ENCODE measurements at places on chromosomes 1 and 21.

- DNase-seq: peak; percentile 38
These were observed 2.0 kb upstream of the LIN28A start for GRCh38 chr1:26408604-26409003.

- no peak for DNase-seq
These were observed 45.5 kb downstream of the MRPL37 start for GRCh38 chr1:54245501-54245900.

DNA sequence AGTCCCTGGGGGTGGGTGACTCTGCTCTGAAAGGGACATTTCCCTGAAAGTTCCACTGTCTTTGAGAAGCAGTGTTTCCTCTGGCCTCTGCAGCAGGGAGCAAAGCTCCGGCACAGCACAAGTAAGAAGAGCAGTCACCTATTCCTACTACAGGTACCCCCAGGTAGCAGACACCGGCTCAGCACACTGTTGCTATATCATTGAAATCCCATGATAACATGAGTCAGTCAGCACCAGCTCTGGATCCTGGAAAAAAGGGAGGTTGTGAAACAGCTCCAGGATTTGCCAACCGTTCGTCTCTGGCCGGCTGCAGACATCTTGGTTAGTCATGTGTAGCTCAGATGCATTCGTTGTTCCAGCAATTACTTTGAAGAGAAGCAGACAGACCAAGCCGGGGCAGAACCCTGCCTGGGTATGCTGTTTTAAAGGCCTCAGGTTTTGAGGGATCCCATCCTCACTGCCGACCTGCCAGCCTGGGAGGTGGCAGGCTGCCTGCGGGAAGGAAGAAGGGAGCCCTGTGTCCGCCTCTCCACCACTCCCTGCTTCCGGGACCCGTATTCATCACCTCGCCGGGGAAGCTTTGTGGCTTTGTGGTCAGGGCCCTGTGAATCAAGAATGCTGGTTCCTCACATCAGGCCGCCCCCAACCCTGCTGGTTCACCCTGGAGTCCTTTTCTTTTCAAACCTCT lies 139.2 kb downstream of the CLIC6 start:
- peak; percentile 81 for DNase-seq

- no peak for DNase-seq
These were observed 456.2 kb downstream of the KCNT2 start for GRCh38 chr1:196152086-196152485.

- no peak for DNase-seq
These were observed 10.1 kb downstream of the VAV3 start for GRCh38 chr1:107954719-107955415.

DNA sequence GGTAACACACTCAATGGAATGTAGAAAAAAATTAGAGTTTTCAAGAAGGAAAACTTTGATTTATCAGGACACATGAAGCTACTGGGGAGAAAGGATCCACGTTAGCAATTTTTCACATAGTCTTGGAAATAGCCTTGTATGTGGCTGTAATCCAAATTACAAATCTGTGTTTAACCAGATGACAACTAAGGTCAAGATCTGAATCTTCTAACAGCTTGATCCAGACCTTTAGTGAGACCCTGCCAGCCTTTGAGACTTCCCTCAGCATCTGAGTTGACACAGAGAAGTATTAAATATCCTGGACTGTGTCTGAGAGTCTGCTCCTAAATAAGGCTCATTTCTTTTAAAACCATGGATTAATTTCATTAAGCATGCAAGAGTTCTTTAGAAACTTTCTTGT lies 135.9 kb upstream of the KCNK2 start:
- no peak for DNase-seq

- DNase-seq: no peak
These were observed 82.8 kb downstream of the WDR4 start for GRCh38 chr21:42796327-42797062.

- DNase-seq: no peak
These were observed 93.7 kb upstream of the DPH5 start for GRCh38 chr1:101119289-101119688.

DNA sequence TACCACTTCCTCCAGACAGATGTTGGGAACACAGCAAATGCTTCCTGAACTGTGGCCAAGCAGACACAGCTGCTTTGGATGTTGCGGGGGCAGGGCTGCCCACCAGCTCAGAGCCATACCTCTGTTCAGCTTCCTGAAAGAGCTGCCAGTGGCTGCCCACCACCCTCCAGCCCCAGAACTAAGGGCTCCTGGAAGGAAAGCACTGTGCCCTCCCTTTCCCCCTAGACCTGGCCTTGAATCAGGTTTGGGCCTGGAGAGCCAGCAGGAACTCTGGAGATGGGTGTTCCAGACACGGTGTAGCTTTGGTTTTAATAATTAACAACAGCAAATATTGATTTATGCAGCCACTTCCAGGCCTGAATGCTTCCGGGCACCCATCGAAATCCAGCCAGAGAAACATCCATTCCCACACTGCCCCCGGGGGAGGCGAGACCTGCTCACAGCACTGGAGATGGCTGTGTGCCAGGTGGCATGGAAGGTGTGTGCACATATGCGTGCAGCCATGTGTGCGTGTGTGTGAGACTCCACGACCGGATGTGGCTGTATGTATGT lies 45.7 kb downstream of the RAP1GAP start:
- DNase-seq: no peak

DNA sequence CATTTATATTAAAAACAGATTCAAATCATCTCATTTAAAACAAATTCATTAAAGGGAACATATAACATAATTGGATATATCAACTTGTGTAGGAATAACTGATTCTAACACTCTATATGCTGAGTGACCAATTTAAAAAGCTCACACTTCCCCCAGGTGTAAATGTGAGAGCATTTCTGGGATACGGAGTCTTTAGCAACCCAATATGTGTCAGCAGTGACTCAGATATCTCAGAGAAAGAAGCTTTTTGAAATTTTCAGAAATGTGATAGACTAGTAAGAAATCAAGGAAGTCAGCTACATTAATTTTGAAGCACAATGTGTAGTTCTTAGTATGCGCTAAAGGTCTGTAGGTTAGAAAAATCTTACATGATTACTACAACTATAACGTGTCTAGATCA lies 87.9 kb upstream of the SERTAD4 start:
- no peak for DNase-seq

DNA sequence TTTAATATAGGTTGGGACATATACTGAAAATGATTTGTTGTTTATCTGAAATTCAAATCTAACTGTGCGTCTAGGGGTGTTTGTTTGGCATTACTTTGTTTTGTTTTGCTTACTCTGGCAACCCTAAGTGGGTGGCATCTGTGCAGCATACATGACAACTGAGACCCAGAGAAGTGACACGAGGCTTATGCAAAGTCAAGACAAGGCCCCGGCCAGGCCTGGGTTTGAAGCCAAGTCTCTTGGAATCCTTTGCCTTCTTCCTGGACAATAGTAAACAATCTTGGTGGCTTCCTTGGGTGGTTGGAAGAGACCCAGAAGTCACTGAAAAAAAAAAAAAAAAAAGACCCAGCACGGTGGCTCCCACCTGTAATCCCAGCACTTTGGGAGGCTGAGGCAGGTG lies 197.6 kb upstream of the TMEM51 start:
- no peak for DNase-seq

DNA sequence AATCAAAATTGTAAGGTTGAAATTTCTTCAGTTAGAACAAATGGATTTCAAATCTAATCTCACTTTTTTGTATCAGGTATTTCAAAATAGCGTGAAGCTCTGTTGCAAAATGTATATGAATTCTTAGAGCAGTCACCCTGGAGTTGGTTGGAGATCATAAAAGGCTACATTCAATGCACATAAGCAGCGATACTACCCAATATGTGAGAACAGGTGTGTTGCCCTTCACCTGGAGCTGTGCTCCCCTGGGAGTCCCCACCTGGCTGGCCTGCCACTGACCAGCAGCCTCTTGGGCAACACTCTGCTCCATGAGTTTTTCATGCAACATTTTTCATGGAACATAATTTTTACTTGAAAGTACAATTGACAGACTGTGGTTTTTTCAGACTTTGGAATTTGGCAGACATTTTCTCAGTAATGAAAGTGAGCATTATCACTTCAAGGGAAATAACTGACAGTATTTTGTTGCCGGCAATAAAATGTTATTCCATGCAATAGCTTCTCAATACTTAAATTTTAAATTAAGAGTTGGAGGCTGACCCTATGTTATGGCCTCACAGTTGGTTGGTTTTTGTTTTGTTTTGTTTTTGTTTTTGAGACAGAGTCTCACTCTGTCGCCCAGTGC lies 95.1 kb downstream of the ST3GAL3 start:
- no peak for DNase-seq

DNA sequence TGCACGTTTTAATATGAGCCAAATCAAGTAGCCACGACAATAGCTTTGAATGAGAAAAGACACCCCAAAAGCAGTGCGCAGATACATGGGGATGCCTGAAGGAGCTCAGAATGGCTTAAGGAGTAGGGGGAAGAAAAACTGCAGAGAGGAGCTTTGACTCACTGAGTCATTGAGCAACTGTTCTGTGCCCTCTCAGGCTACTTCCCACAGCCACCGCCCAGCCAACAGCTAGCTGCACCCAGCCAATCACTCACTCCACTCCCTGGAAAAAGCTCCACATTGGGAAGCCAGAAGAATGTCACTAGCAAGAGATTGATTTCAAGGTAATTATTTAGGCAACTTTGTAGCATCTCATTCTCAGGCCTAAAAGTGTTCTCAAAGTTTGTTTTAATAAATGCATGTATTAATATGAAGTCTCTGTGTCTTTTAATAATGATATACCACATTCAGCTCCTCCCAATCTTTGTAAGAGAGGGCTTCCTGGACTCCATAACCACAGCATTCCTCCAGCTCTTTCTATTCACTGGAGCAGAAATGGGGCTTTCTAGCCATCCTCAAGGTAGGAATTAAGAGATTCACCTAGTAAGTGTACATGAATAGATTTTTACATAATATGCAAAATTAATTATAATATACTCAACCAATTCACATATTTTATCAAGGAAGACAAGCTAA lies 16.8 kb downstream of the DUSP10 start:
- no peak for DNase-seq

DNA sequence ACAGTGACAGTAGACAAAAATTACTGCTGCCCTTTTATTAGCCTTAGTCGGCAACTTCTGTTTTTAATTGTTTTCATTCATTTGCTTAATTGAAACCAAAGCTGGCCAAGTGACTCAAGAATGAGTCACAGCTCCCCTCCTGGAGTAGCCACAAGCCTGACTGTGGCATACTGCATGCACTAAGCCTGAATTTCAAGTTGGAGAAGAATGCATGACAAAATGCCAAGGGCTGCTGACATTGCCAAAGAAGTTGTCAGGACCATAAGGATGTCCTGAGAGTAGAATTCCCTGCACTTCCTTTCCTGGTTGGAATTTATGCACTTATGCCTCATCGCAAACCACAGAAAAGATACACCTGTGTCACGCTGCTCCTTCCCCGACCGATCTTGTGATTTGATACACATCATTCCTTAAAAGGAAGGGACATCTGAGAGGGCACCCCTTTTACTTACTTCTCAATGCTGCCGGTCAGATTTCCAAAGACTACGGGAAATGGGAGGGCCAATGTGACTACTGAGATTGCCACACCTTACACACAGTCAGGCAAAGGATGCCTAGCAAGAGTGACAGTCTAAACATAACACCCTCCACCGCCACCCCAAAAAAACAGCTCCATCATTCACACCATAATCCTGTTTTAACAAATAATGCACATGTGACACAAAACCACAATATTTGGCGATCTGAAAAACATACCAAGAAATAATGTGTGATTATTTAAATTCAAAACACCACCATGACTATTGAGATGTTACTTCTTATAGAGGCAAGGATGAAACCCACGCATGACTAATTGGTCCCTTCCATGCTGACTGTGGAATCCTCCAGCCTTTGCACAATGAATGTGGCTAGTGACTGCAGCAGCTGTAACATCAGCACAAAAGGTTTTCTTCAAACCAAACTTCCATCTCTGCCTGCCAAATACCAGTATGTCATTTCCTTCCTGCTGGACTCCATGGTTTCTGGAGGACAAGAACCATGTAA lies 28.2 kb downstream of the VAV3 start:
- peak; percentile 78 for DNase-seq

DNA sequence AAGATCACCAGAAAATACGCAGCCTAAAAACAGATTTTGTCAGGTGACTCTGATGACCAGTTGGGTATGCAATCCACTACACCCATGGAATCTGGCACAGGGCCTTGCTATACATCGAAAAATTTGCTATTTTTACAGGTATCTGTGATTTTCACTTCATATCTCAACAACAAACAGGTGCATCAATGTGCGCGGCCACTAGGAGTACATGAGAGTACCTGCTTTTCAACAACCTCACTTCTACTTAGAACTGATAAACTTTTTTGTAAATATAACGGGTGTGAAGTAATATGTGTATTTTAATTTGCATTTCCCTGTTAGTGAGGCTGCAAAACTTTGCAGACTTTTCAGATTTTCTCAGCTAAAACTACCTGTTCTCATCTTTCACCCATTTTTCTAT lies 80.8 kb downstream of the SLC45A1 start:
- no peak for DNase-seq

GRCh38 chr1:233387585-233387984 lies 60.1 kb downstream of the MAP3K21 start:
- no peak for DNase-seq

DNA sequence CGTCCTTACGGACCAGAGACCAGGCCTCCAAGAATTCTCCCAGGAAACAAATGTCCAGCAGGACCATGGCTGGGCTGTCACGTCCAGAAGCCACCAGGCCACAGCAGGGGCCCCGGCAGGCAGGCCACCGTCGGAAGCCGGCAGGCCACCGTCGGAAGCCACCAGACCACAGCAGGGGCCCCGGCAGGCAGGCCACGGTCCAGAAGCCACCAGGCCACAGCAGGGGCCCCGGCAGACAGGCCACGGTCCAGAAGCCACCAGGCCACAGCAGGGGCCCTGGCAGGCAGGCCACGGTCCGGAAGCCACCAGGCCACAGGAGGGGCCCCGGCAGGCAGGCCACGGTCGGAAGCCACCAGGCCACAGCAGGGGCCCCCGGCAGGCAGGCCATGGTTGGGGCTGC lies 67.0 kb upstream of the PDE9A start:
- DNase-seq: no peak

GRCh38 chr1:203343956-203344754 lies 6.8 kb downstream of the FMOD start:
- no peak for DNase-seq

DNA sequence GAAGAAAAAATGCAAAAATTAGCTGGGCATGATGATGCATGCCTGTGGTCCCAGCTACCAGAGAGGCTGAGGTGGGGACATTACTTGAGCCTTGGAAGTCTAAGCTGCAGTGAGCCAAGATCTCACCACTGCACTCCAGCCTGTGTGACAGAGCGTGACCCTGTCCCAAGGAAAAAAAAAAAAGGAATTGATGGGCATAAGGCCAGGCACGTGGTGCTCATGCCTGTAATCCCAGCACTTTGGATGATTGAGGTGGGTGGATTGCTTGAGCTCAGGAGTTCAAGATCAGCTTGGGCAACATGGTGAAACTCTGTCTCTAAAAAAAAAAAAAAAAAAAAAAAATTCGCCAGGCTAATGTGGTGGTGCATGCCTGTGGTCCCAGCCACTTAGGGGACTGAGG lies 55.8 kb upstream of the ATP2B4 start:
- no peak for DNase-seq

DNA sequence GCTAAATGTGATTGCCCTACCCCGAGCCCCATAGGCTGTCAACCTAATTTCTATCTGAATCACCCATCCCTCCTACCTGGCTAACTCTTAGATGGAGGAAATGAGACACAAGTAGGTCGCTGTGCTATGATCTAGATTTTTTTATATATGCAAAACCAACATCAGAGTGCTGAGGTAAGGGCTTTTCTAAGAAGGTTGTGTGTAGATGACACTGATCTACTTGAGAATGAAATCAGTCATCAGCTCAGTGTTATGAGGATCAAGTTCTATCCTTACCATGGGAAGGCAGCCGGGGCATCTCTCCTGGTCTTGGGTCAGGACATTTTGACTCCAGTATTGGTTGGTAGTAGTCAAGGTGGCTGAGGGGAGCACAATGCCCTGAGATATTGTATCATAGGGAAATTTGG lies 23.6 kb downstream of the SLAMF1 start:
- DNase-seq: no peak

Measured in fibroblast of the conjunctiva (primary cell).